ENCODE measurements at places on chromosomes 7 and 10. TPM values are rescaled to one million over a fixed set of nuclear protein-coding genes. Genes with fewer than 3 reads are reported as not detected.

DNA sequence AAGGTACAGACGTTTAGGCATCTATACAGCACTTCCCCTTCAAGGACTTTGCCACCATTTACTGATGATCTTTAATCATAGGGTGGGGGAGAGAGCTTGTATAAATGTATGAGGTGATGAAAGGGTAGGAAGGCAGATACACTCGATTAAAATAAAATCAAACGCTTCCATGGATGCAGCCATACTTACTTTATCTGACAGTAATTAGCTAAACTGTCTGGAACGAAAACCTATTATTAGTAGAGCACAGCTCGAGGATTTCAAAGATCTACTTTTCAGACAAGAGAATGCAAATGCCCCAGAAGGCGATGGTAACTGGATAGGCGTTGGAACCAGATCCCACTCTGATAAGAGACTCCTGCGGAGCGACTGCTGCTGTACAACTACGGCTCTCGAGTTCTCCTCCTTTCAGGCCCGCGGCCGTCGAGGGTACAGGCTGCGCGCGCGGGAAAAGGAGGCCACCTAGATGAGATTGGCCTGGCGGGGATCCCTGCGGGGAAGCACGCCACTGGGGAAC, 3.1 kb upstream of the NKX2-3 start:
- DNase-seq, result no peak

GRCh38 chr10:84890706-84891105, 562.3 kb downstream of the CCSER2 start:
- DNase-seq, result no peak

DNA sequence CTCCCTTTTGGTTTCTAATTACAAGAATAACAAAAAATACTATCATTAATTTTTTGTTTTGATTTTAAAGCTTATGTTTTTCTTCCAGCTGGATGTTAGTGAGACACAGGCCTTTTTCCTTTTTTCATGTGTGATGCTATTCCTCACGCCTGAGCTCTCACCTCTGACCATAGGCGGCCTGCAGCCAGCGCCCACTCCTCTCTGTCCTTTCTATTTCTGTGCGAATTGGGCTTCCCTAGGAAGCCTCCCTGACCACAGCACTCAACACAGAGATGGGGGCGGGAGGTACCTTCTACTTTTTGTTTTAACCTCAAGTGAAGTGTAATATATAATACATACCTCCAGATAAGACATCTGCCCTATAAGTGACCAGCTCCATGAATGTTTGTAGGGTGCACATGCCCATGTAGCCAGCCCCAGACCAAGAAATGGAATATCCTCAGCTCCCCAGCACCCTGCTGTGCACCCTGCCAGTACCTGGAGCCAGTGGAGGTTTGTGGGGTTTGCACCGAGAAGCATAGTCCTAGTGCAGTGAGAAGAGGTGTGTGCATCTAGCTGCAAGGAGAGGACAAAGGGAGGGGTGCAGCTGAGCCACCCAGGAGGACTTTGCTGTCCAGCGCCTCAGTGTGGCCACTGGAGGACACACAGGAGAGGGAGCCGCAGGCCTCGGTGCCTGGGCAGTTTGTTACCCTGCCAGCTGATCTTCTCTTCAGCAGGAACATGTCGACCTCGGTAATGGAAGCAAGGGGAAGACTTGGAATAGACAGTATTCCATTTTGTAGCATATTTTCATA, 38.5 kb downstream of the BNIP3 start:
- DNase-seq, result no peak

GRCh38 chr7:92259062-92259461, 13.3 kb downstream of the ANKIB1 start:
- no peak for DNase-seq

GRCh38 chr10:95579835-95580535, 18.8 kb upstream of the SORBS1 start:
- DNase-seq, result no peak

- DNase-seq, result no peak
Observed at GRCh38 chr7:116970238-116970910, 17.1 kb downstream of the ST7 start.

DNA sequence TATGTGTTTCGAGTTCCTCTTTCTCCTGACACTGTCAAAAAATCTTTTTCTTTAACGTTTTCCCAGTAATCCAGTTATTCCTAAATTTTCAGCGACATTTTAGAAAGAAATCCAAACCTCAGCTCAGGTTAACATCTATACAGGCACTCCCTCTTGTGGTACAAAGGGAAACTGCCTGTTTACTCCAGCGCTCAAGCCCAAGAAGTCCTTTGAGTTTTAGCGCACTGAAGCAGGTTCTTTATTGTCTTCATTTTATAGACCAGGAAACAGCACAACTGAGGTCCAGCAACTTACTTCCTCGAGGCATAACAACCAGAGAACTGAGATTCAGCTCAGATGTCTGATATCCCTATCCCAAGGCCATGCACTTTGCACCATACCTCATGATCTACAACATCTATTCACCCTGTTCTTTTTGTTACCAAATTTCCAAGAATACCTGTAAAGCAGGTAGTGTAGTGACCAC, 287.2 kb upstream of the MKLN1 start:
- no peak for DNase-seq

DNA sequence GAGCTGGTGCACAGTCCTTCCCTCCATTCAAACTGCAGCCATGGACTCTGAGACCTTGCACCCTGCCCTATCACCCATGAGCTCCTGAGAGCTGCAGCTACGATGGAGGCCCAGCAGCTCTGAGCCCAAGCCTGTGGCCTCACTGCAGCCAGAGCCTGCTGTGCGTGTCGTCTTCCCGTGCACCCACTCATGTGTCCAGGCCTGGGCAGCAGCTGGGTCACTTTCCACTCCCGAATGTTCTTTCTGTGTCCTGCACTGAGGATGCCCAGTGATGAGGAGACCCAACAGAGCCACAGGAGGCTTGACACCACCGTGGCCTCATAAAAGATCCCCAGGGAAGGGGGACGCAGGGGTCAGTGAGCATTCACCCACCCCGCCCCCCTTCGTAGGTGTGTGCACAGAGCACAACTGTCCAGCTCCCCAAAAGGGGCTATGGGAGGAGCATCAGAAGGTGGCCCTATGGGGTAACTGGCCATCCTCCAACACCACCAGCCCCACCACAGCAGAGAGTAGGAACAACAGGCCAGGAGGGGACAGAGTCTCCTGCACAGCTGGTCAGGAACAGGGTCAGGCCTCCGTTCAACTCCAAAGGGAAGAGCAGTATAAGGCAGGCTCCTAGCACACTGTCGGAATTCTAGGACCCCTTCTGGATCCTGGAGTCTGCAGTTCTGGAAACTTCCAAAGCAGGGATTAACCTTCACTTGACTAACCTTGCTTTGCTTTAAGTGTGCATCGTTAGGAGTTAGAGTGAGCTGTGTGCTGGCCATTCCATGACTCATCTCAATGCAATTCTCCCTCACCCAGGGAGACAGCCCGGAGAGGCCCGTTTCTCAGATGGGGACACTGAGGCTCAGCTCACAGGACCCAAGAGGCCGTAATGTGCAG, 52.6 kb downstream of the RASGEF1A start:
- DNase-seq, result no peak

DNA sequence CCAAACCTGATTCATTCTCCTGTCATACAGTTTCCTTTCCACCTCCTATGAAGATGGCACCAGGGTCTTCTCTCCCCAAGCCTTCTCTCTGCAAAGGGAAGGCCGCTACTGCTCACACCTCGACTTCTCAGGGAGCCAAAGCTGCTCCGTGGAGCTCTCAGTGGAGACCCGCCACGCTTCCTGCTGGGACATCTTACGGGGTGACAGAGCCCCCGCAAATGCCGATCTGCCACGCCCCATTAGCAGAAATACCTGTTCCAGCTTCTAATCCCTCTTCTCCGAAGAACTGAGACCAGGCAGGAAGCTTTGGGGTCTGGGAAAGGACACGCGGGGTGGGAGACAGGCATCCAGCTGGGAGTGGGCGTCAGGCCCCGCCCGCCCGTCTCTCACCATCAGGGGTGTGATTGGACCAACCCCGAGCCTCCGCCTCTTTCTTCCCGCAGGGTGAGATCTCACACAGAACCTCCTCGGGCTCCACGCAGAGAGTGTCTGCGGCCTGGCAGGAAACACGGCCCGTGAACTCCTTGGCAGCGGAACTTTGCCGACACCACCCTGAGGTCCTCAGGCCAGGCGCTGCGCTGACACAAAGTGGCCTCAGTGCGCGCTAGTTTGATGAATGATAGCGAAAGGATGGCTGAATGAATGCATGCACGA, 12.0 kb upstream of the CALML5 start:
- DNase-seq, result no peak

DNA sequence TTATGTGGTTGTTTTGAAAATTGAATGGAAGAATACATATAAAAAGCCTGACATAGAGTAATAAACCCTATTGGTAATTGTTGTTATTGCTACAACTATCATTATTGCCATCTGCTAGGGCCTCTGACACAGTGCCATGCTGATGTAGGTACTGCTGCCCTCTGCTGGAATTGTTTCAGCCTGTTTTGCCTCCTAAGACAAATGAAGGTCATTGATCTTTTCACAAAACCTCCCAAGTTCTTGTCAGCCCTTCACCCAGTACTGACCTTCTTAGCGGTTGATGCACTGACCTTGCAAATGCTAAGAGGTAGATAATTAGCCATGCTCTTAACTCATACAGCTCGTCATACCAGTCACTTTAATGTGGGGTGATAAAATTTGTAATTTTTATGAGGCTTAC, 975.2 kb downstream of the SORCS1 start:
- no peak for DNase-seq

DNA sequence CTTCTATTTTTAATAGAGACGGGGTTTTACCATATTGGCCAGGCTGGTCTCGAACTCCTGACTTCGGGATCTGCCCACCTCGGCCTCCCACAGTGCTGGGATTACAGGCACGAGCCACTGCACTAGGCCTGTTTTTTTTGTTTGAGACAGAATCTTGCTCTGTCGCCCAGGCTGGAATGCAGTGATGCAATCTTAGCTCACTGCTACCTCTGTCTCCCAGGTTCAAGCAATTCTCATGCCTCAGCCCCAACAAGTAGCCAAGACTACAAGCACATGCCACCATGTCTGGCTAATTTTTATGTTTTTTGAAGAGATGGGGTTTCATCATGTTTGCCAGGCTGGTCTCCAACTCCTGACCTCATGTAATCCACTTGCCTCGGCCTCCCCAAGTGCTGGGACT, 73.7 kb downstream of the TYW1B start:
- DNase-seq, result no peak

DNA sequence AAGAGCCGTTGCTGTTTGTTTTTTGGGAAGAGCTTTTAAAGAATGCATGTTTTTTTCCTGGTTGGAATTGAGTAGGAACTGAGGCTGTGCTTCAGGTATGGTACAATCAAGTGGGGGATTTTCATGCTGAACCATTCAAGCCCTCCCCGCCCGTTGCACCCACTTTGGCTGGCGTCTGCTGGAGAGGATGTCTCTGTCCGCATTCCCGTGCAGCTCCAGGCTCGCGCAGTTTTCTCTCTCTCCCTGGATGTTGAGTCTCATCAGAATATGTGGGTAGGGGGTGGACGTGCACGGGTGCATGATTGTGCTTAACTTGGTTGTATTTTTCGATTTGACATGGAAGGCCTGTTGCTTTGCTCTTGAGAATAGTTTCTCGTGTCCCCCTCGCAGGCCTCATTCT, 31.6 kb downstream of the PFKFB3 start:
- DNase-seq, result no peak

The ZNF33B gene
- total RNA-seq, result 9.0 TPM

The PIK3CG gene
- 15.6 TPM for total RNA-seq

The CNTNAP2 gene
- total RNA-seq, result not detected

The VSTM4 gene
- total RNA-seq, result 20.3 TPM

The IKZF1 gene
- 23.5 TPM for total RNA-seq

The PODXL gene
- 71.3 TPM for total RNA-seq

The DOCK4 gene
- 71.3 TPM for total RNA-seq

The OPN1SW gene
- not detected for total RNA-seq

The SLC13A1 gene
- not detected for total RNA-seq

The HTR7 gene
- 0.19 TPM for total RNA-seq

Data from omental fat pad (tissue), 4 donors.